ENCODE measurements at places on chromosomes 3 and 15. TPM values are rescaled to one million over a fixed set of nuclear protein-coding genes. Genes with fewer than 3 reads are reported as not detected.

The CASR gene
- total RNA-seq: not detected

The GP5 gene
- 0.83 TPM for total RNA-seq

DNA sequence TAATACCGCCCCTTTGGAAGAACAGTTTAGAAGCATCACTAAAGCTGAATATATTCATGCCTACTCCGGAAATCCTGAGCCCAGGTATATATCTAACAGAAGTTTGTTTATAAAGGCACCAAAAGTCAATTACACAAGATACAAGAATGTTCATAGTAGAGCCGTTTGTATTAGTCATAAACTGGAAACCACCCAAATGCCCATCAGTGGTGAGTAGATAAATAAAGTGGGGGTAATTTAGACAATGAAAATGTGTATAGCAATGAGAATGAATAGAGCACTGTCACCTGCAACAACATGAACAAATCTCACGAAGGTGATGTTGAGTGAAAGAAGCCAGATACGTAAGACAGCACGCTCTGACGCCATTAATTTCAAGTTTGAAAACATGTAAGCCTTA lies 68.3 kb upstream of the GLCE start:
- H3K27me3 ChIP-seq: peaks cover 15% of the 10 kb centered on the region
- no peak overlapping the region for H3K4me3 ChIP-seq
- no peak for DNase-seq
- H3K36me3 ChIP-seq: no peaks in the 10 kb centered on the region
- H3K4me1 ChIP-seq: no peaks in the 10 kb centered on the region
- no peak overlapping the region for H3K27ac ChIP-seq

GRCh38 chr3:53287131-53287629 lies 31.4 kb upstream of the TKT start:
- peak; percentile 33 for DNase-seq
- H3K36me3 ChIP-seq: peaks cover 6% of the 10 kb centered on the region

All from activated CD8-positive, alpha-beta T cell treated with anti-CD3 and anti-CD28 coated beads for 36 hours (primary cell).